ENCODE measurements at places on chromosomes 12 and 14.
A peak's percentile ranks its signal among the peaks of the same experiment; 100 is the strongest.

DNA sequence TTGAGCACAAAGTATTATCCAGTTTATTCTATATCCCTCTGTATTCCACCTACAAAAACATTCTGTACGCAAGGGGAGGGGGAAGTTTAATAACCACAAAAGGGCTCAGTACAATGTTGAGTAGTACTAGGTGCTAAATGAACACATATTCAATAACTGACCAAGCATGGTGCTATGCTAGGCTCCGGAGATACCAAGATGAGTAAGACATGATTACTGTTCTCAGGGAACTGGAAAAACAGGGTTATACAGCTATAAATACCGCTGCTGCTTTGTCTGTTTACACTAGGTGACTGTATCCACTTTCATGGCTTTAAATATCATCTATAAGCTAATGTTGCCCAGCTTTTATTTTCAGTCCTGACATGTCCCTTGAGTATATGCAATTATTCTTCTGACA lies 135.8 kb downstream of the INSM2 start:
- no peak for DNase-seq

- no peak for DNase-seq
Observed at GRCh38 chr14:78319887-78320635, 149.9 kb downstream of the NRXN3 start.

DNA sequence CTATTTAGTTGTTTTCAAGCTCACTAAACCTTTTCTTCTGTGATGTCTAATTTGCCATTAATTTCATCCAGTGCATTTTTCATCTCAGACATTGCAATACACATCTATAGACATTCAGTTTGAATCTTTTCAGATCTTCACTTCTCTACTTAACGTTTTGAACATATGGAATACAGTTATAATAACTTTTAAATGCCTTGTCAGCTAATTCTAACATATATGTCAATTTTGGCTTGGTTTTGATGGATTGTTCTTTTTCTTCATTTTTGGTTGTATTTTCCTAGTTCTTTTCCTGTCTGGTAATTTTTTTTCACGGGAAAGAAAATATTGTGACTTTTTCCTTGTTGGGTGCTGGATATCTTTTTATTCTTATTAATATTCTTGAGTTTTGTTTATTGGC lies 215.3 kb downstream of the ATP23 start:
- no peak for DNase-seq

GRCh38 chr14:35215110-35215813 lies 76.9 kb upstream of the PSMA6 start:
- DNase-seq, result no peak

- peak; percentile 39 for DNase-seq
Observed at GRCh38 chr12:105330931-105331804, 677 bp downstream of the C12orf75 start.

DNA sequence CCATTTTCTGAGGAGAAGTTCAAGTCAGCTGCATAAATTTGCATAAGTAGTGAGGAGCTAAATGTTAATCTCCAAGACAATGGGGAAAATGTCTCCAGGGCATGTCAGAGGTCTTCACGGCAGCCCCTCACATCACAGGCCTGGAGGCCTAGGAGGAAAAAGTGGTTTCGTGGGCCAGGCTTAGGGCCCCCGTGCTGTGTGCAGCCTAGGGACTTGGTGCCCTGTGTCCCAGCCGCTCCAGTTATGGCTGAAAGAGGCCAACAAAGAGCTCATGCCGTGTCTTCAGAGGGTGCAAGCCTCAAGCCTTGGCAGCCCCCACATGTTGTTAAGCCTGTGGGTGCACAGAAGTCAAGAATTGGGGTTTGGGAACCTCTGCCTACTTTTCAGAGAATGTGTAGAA lies 41.9 kb upstream of the RD3L start:
- DNase-seq, result no peak

DNA sequence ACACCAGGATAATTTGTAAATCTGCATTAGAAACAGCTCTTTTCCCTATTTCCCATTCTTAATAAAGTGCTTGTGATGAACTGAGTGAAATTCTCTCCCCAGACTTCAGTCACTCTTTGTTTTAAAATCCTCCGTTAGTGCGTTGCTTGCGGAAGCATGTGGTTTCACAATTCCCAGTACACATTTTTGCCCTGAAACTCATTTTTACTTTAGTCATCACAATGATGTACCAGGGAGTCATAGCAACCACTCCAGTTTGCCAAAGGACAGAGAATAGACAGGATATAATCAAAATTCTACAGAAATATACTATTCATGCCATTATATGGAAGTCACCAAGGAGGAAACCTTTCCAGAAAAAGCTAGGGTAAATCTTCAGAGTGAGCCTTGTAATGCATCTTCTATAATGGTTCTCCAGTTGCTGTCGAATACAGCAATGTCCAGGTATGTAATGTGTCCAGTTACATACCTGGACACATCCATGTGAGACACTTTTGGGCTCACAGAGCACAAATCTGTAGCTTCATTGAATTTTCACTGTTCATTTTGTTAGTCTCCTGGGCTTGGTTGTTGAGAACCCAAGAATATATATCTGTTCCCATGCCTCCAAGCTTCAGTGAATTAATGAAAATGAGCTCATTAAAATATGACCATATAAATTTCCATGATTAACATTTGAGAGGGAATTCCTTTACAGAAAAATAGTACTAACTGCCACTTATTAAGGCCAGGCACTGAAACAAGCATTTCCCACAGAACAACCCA lies 57.8 kb downstream of the GPR135 start:
- no peak for DNase-seq

GRCh38 chr12:95390192-95390591 lies 83.8 kb upstream of the METAP2 start:
- DNase-seq, result no peak

DNA sequence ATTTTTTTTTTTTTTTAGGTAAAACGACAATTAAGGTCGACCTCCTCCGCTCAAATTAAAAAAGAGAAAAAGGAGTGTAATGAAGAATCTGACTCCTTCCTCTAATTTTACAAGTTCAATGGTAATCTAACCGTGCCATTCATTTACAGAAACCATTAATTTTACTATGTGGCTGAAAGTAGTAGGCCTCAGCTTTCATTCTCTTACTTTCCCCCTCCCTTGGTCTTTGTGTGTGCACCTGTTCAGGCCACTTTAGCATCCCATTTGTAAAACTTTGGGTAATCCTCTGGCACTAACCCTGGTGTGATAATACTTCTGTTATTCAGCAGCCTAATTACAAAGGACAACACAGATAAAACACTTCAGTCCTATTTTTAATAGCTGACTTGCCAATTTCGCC lies 128.1 kb downstream of the ASCL1 start:
- no peak for DNase-seq

- DNase-seq, result no peak
Observed at GRCh38 chr14:100067971-100068959, 3.0 kb downstream of the EVL start.

GRCh38 chr12:100266585-100266834 lies 369 bp downstream of the DEPDC4 start:
- peak; percentile 65 for DNase-seq

GRCh38 chr12:4369548-4369947 lies 10.0 kb downstream of the FGF23 start:
- DNase-seq, result no peak

GRCh38 chr14:23346693-23347405 lies 5.8 kb downstream of the SLC22A17 start:
- no peak for DNase-seq

DNA sequence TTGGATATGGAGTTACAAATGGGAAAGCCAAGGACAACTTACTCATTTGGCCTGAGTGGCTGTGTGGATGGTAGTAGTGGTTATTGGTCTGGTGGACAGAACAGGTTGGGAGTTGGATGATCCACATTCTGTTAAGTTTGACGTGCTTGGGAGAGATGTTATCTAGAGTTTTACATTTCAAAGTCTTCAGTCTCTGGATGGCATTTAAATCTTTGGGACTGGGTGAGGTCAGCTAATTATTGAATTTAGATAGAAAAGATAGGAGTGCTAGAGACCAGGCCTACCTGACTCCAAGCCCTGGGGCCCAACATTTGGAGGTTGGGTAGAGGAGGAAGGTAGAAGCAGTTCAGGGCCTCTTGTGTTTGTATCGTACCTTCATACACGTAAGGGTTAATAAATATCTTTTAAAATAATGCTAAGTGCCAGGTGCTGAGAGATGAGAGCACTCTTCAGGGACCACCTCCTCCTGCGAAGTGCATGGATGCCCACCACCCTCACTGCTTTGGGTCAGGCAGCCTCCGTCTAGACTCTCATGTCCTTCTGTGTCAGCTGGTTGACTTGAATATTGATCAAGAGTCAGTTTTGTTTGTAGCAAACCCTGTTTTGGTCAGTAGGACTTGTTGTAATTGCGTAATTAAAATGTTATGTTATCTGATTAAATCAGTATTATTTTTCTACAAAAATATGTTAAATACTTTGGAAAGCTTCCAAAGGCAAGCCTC lies 460.4 kb upstream of the RGS6 start:
- no peak for DNase-seq

DNA sequence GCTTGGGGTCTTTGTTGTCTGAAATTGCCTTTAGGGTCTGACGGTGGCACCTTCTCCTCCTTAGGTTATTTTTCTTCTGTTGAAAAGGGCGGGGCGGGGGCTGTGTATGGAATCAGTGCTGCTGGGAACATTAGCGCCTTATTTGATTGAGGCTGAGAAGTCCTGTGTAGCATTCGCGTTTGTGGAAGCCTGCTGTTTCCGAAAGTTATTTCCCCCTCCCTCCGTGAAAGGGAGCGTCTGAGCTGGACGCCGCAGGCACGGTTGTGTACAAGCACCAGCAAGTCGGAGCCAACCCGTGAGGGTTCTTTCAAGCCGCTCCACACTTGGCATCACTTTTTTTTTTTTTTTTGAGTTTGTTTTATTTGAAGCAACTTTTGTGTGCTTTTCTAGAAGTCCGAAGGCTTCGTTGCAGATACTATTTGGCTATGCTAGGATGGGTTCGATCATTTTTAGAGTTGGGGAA lies 1.1 kb downstream of the SYNE2 start:
- DNase-seq, result peak; percentile 19

GRCh38 chr14:22047115-22047514 lies 373.5 kb upstream of the OR4E1 start:
- DNase-seq, result no peak

DNA sequence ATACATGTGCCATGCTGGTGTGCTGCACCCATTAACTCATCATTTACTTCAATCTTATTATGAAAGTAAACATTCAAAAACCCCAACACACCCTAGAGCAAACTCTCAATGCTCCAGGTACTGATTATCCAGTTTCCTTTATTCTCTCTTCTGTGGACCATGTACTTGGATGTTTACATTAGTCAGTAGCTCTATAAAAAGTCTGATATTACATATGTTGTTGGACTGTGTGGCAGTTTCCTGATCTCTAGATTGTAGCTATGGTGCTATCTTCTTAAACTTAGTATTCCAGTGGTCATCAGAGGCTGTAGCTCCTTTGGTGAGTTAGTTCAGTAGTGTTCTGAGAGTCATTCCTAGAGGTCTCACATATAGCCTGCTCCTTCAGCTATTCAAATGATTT lies 25.1 kb upstream of the ITGA5 start:
- no peak for DNase-seq

DNA sequence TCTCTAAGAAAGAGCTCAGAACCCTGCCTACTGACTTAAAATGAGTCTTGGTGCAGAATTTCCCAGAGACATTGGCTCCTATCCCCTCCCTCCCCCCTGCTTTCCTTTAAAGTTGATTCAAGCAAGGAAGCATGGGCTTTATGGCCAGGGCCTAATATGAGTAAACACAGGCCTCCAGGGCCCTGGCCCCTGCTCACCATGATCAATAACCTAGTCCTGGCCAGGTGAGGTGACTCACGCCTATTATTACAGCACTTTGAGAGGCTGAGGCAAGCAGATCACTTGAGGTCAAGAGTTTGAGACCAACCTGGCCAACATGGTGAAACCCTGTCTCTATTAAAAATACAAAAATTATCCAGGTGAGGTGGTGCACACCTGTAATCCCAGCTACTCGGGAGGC lies 165.1 kb upstream of the TMCC3 start:
- DNase-seq, result no peak

DNA sequence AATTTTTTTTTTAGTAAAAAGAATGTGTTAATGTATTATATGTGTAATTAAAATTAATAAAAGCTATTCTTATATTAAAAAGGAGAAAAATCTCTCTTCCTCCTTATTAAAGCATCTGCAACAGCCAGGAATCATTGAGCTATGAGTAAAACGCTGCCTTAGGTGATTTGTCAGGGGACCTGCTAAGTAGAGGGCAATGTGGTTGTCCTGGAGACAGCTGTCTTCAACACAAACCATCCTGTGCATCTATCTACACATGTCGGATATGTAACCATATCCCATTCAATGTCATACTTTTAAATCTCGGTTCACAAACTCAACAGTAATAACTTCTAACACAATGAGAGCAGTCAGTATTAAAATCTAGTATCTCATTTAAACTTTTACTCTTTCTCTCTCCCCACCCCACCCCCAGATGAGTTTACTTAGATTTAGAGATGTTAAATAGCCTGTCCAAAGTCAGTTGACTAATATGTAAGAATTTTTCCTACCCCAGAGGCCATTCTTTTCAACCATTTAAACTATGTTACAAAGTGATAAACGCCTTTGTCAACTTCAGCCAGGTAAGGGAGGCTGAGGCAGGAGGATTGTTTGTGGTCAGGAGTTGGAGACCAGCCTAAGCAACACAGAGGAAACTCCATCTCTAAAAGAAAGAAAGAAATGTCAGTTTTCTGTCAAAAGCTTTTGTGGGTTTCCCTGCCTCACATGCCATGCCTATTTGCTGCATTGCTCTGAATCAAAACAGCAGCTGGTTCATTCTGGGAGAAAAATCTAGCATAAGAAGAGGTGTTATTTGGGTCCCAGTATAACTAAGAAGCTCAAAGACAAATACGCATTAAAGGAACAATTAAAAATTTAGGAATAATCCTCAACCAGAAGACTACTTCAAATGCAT lies 413.7 kb upstream of the CCDC196 start:
- no peak for DNase-seq

DNA sequence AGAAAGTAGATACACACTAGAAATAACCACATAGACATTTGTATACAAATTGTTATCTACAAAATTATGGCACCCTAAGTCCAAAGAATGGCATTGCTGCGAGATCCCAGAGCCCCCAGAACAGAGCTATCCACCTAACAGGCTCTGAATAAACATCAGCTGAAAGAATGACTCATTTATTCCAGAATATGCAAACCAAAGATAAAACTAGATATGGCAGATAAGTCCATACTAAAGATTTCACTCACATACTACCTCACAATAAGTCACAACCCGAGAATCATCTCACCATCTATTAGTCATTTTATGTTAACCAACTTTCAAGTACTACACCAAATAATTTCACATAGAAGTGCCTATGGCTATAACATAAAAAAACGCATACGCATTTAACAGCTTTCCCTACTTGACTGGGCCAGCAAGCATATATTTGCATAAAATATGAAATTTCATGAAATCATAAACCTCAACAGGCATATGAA lies 5.6 kb downstream of the CNIH1 start:
- no peak for DNase-seq

DNA sequence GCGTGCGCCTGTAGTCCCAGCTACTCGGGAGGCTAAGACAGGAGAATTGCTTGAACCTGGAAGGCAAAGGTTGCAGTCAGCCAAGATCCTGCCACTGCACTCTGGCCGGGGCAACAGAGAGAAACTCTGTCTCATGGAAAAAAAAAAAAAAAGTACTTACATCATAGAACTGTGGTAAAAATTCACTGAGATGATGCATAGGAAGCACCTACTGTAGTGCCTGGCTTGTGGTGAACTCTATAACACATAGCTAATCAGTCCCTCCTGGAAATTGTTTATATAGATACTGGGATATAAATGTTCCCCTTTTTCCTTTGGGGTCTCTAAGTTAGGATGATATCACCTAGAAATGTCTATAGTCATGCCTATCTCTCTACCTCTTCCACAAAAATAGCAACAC lies 89.7 kb upstream of the CPM start:
- no peak for DNase-seq

Measured in GM12892 (cell line).